ENCODE measurements at places on chromosomes 16 and 17.

DNA sequence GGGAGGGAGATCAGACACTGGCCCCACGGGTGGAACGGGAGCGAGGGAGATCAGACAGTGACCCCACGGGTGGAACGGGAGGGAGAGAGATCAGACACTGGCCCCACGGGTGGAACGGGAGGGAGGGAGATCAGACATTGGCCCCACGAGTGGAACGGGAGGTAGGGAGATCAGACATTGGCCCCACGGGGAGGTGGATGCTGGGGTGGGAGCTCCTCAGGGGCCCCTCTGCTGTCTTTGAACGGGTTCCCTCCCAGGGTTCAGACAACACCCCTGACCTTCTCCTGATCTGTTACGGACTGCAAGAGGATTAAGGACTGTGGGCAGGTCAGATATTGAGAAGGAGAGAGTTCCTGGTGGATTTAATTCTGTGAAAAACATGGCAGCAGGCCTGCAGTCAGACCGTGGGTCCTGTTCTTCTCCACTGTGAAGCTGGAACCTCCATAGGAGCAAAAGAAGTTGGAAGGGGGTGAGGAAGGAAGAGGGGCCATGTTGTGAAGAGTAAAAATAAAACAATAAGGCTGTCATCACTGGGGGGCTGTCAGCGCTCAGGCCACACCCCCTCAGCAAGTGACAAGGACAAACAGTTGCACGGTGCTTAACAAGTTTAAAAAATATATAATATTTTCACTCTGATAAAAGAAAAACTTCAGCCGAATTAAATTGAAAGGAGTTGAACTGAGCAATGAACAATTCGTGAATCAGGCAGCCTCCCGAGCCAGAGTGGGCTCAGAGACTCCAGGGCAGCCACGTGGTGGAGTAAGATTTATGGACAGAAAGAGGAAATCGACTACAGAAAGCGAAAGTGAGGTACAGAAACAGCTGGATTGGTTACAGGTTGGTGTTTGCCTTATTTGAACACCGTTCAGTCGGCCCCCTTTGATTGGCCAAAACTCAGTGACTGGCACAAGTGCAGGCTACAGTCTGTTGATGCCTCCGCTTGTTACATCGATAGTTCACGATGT is 348.7 kb upstream of the TNRC6C start:
- DNase-seq: no peak

DNA sequence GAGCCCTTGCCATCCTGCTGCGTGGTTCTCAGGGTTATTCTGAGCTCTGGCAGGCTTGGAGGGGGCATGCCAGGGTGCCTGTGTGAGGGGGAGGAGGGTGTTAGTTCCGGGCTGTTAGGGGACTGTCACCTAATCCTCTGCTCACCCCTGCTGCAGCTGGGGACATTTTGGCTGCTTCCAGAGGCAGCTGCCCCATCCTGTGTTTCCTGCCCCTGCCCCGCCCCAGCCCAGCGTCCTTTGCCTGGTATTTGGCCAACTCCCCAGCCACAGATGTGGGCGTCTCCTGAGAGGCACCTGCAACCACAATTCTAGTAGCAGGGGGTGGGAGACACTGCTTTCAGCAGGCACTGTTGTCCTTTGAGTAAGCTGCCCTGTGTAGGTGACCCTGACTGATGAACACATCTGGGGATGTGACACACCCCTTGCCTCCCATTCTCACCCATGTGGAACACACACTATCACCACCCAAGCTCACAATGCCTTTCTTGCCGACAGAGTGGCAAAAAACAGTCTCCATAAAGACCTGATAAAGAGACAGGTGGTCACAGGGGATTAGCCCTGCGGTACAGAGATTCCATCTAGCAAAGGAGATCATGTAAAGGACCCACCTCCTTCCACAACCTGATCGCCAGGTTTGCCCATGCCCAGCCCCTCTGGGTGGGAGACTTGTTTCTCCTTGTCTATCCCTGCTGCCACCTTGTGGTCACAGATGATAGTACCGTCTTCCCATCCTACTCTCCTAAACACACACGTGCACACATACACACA is at the start of gene CHRNE:
TSS of gene CHRNE (minus strand) at position 48 of the 768 bp plus-strand sequence. CDS start at position 13, 35 bp downstream.
- no peak for DNase-seq

DNA sequence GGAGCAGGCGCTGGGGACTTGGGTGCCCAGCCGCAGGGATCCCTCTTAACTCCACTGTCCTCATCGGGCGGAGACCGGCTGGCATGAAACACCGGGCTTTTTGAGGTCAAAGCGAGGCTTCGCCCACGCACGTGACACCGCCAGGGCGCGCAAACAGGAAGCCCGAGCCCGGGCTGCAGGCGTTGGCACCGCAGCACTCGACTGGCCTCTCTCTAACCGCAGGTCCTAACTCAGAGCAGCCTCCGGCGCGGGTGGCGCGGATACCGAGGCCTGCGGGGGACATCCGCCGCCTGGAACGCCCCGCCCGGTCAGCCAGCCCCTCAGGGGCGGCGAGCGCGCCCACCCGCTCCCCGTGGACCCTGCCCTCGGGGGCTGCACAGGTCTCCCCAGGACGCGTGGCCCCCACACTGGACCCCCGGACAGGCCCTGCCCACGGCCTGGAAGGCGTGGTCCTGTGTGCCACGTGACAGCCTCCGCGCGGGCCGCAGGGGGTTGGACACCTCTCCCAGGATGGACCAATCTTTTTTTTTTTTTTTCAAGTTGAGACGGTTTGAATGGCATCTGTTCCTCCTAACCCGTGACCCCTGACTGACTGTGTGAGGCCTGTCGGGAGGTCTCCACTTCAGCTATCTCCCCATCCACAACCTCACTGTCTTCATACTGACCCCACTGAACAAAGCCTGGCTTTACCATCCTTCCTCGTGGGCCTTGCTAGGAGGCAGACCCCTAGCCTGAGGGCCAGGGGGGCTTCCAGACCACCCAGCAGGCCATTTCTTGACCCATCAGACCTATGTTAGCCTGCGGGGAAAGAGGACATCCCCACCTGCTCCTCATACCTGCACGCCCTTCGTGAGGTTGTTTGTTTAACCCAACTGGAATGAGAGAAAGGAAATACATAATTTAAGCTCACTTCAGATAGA is 8.4 kb upstream of the SLC47A2 start:
- no peak for DNase-seq

- no peak for DNase-seq
Measured at GRCh38 chr16:608019-608418, 18.2 kb downstream of the RAB40C start.

DNA sequence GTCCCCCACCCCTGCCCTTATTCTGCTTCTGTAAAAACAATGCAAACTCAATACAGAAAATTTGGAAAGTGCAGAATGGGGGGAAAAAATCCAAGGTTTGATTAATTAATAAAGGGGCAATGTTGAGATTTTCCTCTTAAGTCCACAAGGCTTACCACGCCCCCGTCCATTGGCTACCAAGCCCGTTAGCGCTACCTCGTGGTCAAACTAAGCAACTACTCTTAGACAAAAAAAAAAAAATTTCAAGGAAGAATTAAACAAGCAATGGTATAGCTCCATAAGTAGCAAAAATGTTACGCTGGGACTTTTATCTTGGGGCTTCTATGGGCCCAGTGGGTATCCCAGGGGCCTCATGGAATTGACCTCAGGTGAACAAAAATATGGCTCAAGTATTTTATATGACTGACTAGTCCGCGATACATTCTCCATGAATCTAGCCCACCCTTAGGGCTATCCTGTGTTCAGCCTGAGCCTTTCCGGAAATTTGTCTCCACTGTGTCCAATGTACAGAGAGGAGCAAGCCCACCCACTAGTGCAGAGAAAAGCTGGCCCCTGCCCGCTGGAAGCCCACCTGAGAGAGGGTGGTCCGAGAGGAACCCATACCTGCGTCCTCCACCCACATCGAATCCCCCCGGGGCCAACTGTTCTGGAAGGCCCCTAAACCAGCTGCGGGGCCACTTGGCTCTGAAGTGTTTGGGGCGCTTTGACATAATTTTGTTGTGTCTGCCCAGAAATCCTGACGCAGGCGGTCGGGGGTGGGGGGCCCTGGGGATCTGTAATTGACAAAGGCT is 19.1 kb upstream of the TEX2 start:
- DNase-seq: no peak

GRCh38 chr16:3654249-3654991 is at the start of gene DNASE1:
DNASE1 (plus strand) TSS chr16:3654691; CDS start chr16:3655374, 683 bp downstream.
- no peak for DNase-seq

DNA sequence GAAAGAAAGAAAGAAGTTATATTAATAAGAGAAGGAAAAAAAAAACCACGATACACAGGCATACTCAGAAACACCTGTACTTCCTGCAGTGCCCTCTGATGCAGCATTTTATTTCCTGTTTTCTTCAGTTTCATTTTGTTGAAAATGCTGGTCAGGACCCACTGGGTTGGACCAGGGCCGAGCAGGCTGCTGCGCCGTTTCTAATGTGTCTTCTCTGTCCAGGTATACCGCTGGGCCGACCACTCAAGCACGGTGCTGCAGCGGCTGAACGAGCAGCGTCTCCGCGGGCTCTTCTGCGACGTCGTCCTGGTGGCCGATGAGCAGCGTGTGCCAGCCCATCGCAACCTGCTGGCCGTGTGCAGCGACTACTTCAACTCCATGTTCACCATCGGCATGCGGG is 8.3 kb downstream of the KLHL36 start:
- DNase-seq: no peak

GRCh38 chr16:58121132-58121531 is 8.0 kb downstream of the CFAP20 start:
- DNase-seq: no peak

DNA sequence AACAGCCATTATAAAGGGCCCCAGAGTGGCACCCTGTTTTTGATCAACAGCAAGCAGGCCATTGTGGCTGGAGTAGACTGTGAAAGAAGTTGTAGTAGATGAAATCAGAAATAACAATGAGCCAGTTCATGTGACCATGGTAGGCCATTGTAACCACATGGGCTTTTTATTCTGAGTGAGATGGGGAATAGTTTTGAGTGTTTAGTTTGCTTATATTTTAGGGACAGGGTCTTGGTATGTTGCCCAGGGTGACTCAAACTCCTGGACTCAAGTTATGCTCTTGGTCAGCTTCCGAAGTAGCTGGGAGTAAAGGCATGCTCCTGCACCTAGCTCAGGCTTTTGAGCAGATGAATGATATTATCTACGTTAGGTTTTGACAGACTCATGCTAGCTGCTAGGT is 12.0 kb downstream of the CBFB start:
- DNase-seq: no peak

DNA sequence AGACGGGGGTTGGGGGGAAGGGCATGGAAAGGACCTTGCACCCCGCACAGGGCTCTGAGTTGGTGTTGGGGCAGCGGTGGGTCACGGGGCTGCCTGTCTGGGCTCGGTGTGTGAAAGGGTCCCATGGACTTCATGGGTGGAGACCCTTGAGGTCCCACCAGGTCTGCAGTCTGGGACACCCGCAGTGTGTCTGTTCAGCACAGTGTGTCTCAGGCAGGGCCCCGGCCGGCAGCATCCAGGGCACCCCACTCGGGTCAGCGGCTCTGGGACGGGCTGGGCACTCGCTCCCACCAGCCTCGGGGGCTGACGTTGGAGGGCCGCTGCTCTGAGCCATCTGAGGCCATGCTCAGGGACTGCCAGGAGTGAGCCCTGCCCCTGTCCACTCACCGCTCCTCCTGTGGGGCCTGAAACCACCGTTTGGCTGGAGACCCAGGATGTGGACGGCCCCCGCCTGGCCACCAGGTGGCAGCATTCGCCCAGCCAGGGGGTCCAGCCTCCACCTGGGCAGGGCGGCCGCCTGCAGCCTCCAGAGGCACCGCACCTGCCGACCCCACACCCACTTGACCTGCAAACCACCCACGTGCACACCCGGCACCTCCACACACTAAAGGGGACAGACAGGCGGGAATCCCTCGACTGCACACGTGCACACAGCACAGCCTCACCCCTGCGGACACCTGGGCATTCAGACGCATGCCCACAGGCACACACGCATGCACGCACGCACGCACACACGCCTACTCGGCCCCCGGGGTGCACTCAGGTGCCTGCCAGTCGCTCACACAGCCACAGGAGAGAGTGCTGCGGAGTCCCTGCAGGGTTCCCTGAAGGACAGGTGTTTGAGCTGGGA is 10.1 kb upstream of the ZFPM1 start:
- no peak for DNase-seq

DNA sequence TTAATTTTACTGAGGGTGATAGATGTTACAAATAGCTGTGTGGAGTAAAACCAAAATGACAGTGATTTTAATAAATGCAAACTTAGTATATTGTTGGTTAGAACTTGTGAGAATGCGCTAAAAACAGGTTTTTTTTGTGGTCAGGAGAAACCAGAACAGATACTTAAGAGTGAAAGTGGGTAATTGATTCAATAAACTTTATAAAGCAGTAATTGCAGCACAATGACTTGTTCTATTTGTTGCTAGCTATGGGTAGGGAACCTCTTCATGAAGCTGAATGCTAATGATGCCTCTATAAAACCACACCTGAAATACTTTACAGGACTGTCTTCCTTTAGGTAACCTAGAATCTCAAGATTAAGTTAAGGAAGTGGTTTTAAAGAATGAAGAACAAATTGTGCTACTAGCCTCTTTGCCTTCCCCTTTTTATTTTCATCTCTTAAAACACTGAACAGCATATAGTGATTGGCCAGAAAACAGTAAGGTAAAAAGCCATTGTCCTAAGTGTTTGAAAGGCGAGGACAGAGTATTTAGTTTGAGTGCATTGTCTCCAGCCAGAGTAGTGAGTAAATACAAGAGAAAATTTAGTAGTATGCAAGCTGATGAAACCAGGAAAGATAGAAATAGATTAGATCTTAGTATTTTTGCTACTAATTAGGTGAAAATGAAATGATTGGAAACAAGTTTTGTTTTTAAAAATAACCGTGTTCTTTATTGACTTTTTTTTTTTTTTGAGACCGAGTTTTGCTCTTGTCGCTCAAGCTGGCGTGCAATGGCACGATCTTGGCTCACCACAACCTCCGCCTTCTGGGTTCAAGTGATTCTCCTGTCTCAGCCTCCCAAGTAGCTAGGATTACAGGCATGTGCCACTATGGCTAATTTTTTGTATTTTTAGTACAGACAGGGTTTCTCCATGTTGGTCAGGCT is 6.0 kb downstream of the GGNBP2 start:
- DNase-seq: no peak
